ENCODE measurements at places on chromosomes 6 and 20.

- no peaks in the 10 kb centered on the region for H3K36me3 ChIP-seq
- peaks cover 91% of the 10 kb centered on the region for H3K27me3 ChIP-seq
- DNase-seq: no peak
Observed at GRCh38 chr20:20366876-20367574, 879 bp upstream of the INSM1 start.

- H3K27ac ChIP-seq: no peak overlapping the region
- H3K36me3 ChIP-seq: no peaks in the 10 kb centered on the region
- no peaks in the 10 kb centered on the region for H3K4me1 ChIP-seq
- no peak overlapping the region for H3K4me3 ChIP-seq
Observed at GRCh38 chr6:166906376-166907044, 49.8 kb downstream of the RNASET2 start.

DNA sequence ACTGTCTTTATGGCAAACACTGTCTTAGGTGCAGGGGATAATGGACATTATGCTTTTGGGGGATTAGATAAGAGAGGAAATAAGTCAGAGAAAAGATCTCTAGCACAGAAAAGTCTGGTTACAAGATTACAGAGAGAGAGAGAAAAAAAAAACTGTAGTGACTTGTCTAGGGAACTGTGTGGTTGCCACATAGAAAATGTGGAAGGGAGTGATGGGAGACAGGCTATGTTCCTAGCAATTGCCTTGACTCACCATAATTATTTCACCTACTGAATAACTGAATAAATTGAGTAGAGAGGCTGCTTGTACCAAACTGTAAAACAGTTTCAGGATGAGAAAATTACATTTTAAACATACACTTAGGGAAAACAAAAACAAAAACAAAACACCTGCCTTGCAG lies 229.7 kb downstream of the LAMA2 start:
- H3K4me1 ChIP-seq: no peaks in the 10 kb centered on the region
- DNase-seq: no peak
- H3K27me3 ChIP-seq: no peaks in the 10 kb centered on the region
- no peak overlapping the region for H3K4me3 ChIP-seq

DNA sequence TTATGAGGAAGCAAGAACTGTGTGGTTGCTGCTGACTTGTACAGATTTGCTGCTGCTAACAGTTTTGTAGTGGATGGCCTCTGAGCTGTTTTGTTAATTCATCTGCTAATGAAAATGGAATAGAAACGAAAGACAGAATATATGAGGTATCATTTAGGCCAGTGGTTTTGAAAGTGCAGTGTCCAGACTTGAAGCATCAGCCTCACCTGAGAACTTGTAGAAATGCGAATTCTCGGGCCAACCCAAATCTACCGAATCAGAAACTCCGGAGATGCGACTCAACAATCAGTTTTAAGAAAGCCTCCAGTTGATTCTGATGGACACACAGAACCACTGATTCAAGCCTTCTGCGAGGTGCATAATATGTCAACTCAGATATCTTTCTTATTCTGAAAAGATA lies 62.5 kb downstream of the CAP2 start:
- no peak overlapping the region for H3K4me3 ChIP-seq
- no peak for DNase-seq
- H3K36me3 ChIP-seq: no peaks in the 10 kb centered on the region
- H3K27me3 ChIP-seq: no peaks in the 10 kb centered on the region

DNA sequence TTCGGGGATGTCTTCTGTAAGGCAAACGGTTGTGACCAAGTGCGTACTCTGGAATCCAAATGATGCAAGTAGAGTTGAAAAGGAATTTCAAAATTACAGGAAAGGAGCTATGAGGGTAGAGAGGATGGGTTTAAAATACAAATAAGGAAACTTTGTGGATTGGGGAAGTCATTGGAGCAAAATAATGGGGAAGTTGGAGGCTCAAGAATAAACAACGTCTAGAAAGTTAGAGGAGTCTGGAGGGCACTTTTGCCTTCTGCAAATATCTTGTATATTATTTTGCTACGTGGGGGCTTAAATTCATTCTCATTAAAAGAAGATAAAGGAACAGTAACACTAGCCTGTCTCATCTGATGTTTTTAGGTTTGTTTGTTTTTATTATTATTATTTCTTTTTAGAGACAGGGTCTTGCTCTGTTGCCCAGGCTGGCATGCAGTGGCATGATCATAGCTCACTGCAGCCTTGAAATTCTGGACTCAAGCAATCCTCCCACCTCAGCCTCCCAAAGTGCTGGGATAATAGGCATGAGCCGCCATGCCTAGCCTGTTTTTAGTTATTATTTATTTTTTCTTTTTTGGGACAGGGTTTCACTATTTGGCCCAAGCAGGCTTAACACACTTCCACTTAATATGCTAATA lies 55.0 kb upstream of the TNFAIP3 start:
- no peaks in the 10 kb centered on the region for H3K27me3 ChIP-seq
- no peak overlapping the region for H3K4me3 ChIP-seq
- DNase-seq: no peak
- H3K27ac ChIP-seq: no peak overlapping the region

- no peaks in the 10 kb centered on the region for H3K4me1 ChIP-seq
- DNase-seq: no peak
- no peaks in the 10 kb centered on the region for H3K27me3 ChIP-seq
- H3K27ac ChIP-seq: no peak overlapping the region
- no peak overlapping the region for H3K4me3 ChIP-seq
- no peaks in the 10 kb centered on the region for H3K36me3 ChIP-seq
Observed at GRCh38 chr6:56450882-56451739, 191.6 kb downstream of the DST start.

DNA sequence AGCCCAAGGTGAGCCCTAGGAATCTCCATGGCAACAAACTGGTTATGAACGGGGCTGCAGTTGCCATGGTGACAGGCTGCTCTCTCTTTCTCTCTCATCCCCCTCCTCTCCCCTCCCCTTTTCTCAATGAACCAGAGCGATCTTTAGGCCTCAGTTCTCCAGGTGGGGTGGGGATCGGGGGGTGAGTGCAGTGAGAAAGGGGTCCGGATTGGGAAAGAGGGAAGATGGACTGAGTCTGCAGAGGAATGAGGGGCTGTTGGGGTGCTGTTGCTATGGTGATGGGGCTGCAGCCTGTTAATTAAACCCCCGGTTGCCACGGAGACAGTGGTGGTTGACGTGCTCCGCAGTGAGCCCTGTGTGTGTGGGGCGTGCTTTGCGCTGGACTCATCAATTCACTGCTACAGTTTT lies 3.6 kb upstream of the SLC12A5 start:
- DNase-seq: no peak
- H3K27ac ChIP-seq: no peak overlapping the region
- no peak overlapping the region for H3K4me3 ChIP-seq
- no peaks in the 10 kb centered on the region for H3K36me3 ChIP-seq

DNA sequence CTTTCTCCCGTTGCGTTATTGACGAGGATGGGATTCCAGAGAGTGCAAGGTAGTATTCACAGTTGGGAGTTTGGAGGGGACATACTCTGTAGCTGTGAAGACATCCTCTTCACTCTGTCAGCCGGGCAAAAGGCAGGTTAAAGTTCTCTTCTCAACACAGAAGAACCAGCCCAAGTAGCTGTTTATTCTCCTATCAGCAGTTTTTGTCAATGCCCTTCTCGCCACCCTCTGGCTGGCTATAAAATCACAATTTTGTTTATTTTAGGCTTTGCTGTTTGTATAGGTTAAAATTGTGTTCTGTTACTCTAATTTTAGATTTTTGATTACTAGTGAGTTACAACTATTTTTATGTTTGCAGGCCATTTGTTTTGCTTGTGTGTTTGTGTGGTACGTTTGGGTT lies 37.9 kb upstream of the MAS1 start:
- no peaks in the 10 kb centered on the region for H3K4me1 ChIP-seq
- peak; percentile 11 for DNase-seq
- H3K27me3 ChIP-seq: no peaks in the 10 kb centered on the region
- no peak overlapping the region for H3K27ac ChIP-seq

DNA sequence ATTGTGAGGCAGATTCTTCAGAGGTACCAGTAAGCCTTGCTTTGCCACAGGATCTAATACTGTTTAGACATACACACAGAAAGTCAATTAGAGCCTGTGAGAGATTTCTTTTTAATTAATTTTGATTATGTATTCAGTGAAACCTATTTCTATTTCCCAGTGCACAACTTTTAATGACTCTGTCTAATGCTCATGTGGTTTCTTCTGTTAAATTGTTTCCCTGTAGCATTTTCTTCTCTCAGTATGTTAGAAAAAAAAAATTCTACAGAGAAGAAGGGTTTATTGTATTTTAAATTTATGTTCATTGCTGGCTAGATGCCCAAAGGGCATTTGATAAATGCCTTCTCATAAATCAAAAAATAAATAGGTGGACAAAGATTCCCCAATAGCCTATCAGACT lies 293.7 kb downstream of the C6orf118 start:
- no peak overlapping the region for H3K27ac ChIP-seq
- no peaks in the 10 kb centered on the region for H3K36me3 ChIP-seq
- no peaks in the 10 kb centered on the region for H3K4me1 ChIP-seq
- H3K4me3 ChIP-seq: no peak overlapping the region
- DNase-seq: no peak

- H3K4me1 ChIP-seq: peaks cover 33% of the 10 kb centered on the region
- peaks cover 10% of the 10 kb centered on the region for H3K36me3 ChIP-seq
- H3K4me3 ChIP-seq: peak overlapping the region; percentile 97
- no peaks in the 10 kb centered on the region for H3K27me3 ChIP-seq
Observed at GRCh38 chr6:31737991-31738979, 1.5 kb upstream of the MSH5 start.

GRCh38 chr6:88545991-88546390 lies 379.8 kb upstream of the CNR1 start:
- H3K27ac ChIP-seq: no peak overlapping the region
- H3K4me3 ChIP-seq: no peak overlapping the region
- H3K27me3 ChIP-seq: no peaks in the 10 kb centered on the region
- no peaks in the 10 kb centered on the region for H3K4me1 ChIP-seq
- DNase-seq: no peak

DNA sequence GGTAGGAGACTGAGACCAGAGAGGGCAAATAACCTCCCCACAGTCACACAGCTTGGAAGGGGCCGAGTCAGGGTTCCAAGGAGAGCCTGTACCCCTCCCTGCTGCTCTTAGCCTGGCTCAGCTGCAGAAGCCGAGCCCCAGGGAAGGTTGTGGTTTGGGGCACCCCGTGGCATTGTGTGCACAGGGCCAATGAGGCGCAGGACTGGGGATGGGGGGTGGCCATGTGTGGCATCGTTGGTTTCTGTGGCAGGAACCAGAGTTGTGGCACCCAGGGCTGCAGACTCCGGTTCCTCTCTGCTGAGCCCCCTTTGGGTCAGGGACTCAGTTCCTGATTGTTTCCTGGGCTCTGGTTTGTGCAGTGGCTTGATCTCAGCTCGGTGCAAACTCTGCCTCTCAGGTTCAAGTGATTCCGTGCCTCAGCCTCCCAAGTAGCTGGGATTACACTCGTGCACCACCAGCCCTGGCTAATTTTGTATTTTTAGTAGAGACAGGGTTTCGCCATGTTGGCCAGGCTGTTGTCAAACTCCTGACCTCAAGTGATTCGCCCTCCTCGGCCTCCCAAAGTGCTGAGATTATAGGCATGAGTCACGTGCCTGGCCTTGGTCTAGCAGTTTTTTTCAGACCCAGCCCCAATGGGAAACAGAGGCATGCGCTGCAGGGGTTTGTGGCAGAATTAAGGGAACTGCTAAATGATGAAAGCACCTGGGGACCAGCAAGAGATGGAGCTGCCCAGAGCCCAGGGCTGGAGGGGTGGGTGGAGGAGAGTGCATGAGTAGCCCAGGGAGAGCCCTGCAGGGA lies 221.0 kb upstream of the SULF2 start:
- DNase-seq: no peak
- H3K4me3 ChIP-seq: no peak overlapping the region
- H3K27me3 ChIP-seq: no peaks in the 10 kb centered on the region

DNA sequence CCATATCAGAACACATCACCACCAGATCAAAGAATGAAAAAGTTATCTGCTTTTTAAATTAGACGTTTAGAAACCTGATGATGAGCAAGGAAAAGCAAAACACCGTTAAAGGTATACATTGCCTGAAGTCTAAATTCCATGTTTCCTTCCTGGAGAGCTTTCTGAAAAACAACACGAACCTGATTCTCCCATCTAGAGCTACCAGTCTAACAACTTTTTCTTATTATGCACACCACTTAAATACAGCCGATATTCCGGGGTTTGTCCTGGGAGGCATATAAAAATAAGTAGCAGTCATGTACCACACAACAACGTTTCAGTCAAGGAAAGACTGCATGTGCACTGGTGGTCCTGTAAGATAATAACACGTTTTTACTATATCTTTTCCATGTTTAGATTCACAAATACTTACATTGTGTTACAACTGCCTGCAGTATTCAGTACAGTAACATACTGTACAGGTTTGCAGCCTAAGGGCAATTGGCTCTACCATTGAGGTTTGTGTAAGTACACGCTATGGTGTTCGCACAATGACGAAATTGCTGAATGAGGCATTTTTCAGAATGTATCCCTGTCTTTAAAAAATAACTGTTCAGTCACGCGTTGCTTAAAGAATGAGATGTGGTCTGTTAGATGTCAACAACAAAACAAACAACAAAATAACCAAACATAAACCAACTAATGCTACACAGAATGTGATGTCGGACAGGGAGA lies 19.1 kb upstream of the LYRM2 start:
- H3K27ac ChIP-seq: no peak overlapping the region
- no peak for DNase-seq
- H3K27me3 ChIP-seq: no peaks in the 10 kb centered on the region
- no peak overlapping the region for H3K4me3 ChIP-seq

GRCh38 chr6:6694825-6695624 lies 106.5 kb downstream of the LY86 start:
- H3K36me3 ChIP-seq: no peaks in the 10 kb centered on the region
- no peaks in the 10 kb centered on the region for H3K27me3 ChIP-seq
- peak overlapping the region; percentile 88 for H3K27ac ChIP-seq
- DNase-seq: peak; percentile 62
- H3K4me3 ChIP-seq: peak overlapping the region; percentile 0
- H3K4me1 ChIP-seq: peaks cover 54% of the 10 kb centered on the region

GRCh38 chr6:161137839-161138542 lies 135.9 kb downstream of the AGPAT4 start:
- no peaks in the 10 kb centered on the region for H3K4me1 ChIP-seq
- H3K27ac ChIP-seq: no peak overlapping the region
- DNase-seq: no peak
- no peak overlapping the region for H3K4me3 ChIP-seq
- H3K36me3 ChIP-seq: peaks cover 51% of the 10 kb centered on the region

DNA sequence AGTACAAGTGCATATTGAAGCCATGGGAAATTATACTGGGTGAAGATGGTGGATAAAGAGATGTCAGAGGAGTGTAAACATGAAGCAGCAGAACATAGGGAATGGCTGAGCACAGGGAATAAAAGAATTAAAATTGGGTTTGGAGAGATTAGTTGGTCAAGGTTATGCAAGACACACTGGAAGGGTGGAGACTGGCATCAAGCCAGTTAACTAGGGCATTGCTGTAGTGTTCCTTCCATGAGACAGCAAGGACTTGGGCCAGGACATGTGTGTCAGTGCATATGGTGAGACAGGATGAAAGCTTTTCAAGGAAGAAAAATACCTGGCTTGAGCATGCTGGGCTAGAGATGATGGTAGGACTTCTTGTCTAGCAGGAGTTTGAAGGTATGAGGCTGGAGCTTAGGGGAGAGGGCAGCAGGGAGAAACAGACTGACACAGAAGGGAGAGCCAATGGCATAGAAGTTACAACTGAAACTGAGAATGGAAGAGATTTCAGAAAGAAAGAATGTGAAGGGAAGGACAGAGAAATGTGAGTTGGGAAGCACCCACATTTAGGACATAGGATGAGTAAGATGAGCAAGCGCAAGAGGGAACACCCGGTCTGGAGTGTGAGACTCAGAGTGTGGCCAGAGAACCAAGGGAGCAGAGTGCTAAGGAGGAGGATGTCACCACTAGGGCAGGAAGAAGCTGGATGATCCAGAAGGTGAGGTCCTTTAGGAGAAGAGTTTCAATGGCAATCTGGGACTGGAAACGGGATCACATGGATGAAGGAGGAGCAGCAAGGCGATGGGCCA lies 14.5 kb upstream of the TMEM170B start:
- H3K36me3 ChIP-seq: no peaks in the 10 kb centered on the region
- no peaks in the 10 kb centered on the region for H3K27me3 ChIP-seq
- DNase-seq: no peak
- peak overlapping the region; percentile 57 for H3K27ac ChIP-seq
